Esophagus squamous epithelium (tissue), 5 donors: ENCODE measurements at places on chromosomes 5 and 9. TPM values are rescaled to one million over a fixed set of nuclear protein-coding genes. Genes with fewer than 3 reads are reported as not detected.

The NADK2 gene
- 17.4 TPM for total RNA-seq

The LRRC70 gene
- 0.97 TPM for total RNA-seq

The SOHLH1 gene
- total RNA-seq = not detected

The WDR31 gene
- 1.1 TPM for total RNA-seq

GRCh38 chr5:14580398-14581034 is 1.1 kb upstream of the OTULINL start:
- no peak for DNase-seq

GRCh38 chr9:95118596-95118995 is 198.9 kb downstream of the FANCC start:
- no peak for DNase-seq

DNA sequence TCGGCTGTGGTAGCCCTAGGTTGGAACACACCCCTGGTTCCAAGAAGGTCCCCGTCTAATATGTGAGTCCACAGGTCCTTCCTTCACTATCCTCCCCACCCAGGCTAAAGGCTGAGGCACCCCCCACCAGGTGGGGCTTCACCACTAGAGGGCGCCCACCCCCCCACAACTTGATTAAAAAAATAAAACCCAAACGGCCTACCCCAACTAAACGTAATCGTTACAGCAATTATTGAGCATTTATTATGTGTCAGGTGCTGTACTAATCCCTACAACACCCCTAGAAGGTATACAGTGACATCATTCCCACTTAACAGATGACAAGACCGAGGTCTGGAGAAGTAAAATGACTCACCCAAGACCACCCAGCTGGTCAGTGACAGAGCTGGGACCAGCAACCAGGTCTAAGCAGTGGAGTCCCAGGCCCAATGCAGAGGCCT is 65.0 kb downstream of the FGF18 start:
- no peak for DNase-seq

DNA sequence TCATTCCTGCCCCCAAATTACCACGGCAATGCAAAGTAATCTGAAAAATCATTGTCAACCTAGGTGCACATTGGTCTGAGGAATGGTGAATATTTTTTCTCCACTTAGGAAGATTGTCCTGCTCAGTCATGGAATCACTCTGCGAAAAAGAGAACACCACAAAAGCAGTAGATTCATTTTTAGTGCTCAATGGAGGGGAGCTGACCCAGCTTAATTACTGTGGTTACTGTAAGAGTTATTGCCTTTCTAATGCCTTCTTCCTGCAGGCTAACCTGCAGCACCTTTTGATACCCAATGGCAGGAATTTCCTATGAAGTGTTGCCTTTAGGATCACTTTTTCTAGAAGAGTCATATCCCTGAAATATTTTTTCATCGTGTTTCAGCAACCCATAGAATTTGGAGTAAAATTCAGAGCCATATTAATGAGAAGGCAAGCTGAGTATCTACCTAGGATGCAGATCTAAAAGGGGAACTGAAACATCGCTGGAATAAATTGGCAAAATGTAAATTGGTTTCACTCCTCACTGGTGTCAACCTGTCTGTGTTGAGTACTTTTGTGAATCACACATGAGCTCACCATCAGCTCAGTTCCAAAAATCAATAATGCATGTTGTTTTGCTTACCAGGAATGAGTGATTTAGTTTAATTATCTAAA is 464.5 kb downstream of the CSNK1G3 start:
- DNase-seq = no peak

DNA sequence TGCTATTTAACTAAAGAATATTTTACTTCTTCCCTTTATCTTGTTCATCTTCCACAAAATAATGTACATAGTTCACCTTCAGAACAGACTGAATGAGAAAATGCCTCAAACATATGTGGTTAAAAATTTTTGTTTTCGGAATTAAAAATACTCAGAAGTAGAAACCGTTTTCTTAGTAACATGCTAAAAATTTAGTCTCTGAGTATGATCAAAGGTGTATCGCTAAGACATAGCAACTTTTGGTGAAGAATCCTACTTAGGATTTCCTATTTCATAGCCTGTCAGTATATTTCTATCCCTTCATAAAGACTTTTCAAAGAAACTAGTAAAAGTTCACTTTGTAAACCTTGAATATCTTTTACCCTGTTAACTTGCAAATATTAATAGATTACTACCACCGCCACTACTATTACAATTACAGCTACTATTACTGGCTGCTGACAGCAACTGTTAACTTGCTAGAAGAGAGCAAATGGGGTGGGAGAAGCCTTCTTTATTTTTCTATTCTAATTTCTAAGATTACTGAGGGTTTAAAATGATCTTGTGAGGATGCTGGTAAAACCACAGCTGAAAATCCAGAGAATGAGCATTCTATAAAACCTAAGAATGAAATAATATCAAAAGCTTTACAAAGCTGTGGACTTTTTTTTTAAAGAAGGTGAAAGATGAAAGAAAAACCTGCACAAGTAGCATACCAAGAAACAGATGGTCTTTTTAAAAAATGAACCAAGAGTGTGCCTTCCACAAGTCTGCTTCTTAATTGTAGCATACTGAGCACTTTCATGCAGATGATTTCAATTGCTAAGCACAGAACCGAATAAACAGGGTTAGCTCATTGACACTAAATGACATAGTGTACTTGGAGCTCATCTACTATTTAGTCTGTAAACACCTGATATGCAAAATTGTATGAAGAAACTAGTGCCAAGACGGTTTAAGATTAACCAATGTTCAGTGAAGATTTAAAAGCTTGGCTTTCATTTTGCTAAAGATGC is 246.3 kb upstream of the EFNA5 start:
- DNase-seq = no peak

GRCh38 chr5:124742521-124742920 is 3.9 kb downstream of the ZNF608 start:
- no peak for DNase-seq

- no peak for DNase-seq
Observed at GRCh38 chr9:129677456-129677855, 12.0 kb downstream of the PRRX2 start.

GRCh38 chr9:115815786-115816185 is 337.8 kb upstream of the PAPPA start:
- DNase-seq = no peak

DNA sequence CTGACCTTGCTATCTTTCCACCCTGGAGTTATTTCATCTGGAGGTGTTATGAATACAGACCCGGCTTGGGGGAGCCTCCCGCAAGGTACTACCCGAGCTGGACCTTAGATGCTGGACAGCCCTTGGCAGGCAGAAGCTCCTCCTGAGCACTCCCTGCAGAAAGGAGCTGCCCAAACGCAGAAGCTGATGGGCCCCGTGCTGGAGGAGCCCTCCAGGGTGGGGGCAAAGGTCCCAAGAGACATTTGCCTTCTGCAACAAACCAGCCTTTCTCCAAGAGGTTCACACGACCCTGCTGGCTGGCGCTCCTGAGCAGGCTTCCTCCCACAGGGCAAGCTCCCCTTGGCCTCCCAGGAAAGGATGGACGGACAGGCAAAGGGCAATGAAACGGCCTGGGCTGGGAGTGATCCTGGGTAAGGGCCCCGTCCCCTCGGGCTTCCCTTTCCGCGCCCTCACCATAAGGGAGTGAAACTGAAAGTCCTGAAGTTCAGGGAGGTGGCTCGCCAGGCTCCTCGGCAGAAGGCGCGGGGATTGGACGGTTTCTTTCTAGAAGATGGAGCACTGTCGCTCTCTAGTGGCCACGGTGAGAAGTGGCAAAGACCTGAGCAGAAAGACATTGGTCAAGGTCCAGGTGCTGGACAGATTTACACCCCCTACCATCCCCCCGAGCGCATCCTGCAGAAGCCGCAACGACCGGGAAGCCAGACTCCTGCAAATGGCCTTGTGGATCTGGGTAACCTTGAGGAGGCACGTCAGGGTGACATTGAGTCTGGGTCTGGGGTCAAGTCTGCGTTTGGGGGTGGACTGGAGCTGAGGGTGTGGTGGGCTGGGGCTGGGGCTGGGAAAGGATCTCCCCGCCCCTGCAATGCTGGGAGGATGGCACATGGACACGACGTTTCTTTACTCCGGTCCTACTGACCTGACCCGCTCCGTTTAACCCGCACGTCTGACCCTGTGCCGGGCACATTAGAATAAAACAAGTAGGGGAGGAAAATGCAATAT is 56.4 kb downstream of the NEURL1B start:
- peak; percentile 44 for DNase-seq
